ENCODE measurements at places on chromosomes 5 and 9.

- no peak for DNase-seq
Observed at GRCh38 chr9:87670572-87671264, 55.2 kb upstream of the CTSL start.

GRCh38 chr9:99142275-99142674, 37.4 kb downstream of the TGFBR1 start:
- DNase-seq = no peak

GRCh38 chr9:26657958-26658357, 234.6 kb downstream of the CAAP1 start:
- no peak for DNase-seq

GRCh38 chr5:149796030-149796429, 65.9 kb downstream of the PPARGC1B start:
- DNase-seq = no peak

DNA sequence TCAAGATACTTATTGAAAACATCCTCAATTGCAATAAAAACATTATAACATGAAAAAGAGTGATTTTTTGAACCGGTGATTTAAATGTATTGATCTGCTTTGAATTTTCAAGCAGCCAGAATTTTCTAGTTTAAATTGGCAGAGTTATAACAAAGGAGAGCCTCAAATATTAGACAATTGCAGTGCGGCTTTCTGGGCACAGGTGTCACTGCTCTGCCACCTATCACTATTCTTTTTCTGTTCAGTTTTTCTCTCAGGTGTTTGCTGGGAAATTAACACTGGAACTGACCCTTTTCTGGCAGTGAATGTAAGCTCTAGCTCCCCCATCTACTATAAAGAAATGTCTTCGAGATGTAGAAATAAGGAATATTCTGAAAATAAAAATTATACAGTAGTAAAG, 23.0 kb downstream of the ZBED3 start:
- no peak for DNase-seq

DNA sequence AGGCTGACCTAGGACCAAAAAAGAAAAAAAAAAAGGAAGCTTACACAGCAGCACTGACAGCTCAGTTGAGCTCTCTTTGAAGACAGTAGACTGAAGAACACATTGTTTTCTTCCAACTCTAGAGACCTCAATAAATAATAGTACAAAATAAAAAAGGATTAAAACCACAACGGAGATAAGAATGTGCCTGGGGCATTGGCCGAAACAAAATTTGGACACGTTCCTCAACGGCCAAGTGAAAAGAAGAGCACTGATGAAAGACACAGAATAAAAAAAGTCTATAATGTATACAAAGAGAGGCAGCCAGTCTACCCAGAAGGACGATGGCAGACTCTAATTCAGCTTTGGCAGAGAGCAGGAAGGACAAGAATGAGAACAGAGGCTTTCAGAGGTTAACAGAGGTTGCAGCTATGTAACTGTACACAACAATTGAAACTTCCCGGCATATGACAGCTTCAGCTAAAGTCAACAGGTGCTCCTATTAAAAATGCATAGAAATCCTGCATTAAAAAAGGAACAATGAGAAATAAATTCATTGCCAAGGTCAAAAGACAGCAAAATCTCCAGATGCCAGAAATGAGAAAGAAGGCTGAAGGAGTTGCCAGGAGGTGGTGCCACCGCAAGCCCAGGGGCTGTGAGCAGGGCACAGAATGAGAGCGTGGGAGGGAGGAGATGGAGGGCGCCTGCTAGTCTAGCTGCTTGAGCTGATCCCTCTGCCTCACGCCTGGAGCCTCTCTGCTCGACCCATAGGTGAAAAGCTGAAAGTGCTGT, 113.9 kb downstream of the DCP2 start:
- no peak for DNase-seq

DNA sequence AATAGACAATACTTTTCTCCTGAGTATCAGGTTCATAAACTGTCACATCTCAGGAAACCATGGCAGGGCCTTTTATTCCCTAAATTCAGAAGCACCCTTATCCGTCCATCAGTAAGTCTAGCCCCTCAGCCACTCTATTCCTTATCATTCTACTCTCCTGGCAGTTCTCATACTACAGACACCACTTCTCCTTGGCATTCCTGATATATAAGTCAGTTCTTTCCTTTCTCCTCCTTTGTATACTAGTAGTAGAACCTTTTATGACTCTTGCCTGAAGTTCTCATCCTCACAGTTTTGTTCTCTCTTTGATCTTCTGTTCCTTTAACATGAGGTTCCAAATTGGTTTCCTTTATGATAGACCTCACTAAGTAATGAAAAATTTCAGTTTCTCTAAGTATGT, 29.3 kb downstream of the GRAMD2B start:
- DNase-seq = no peak

- peak; percentile 7 for DNase-seq
Observed at GRCh38 chr5:40437452-40437861, 242.3 kb upstream of the PTGER4 start.

DNA sequence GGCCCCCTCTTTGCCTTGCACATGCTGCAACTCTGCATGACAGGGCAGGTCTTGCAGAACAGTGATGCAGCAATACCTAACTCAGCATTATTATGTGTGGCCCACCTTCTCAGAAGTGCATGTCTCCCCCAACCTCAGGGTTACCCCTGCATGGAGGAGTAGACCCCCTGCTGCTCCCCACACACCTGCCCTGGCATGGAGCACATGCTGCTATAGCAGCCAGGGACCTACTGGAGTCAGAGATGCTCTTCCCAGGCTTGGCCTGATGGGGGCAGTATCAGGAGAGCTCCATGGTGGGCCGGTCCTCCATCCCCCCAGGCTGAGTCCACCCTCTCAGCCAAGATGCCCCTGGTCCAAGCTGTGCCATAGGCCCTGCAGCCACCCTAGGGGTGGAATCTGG, 13.2 kb upstream of the BOD1 start:
- no peak for DNase-seq

DNA sequence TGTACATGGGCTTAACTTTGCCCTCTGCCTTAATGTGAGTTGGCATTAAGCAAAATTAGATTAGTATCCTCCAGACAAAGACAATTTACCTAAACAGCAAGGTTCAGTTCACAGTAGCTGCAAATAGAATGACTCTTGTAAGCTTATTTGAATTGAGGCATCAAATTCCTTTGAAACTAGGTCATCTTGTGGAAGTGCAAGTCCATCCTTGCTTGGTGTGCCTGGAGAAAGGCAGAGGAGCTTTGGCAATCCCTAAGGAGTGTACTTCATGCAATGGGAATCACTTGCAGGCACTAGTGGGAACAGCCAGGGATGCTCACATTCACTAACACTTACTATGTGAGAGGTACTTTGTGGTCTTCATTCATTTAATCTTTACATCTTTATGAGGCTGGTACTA, 118.3 kb downstream of the DRD1 start:
- peak; percentile 9 for DNase-seq

DNA sequence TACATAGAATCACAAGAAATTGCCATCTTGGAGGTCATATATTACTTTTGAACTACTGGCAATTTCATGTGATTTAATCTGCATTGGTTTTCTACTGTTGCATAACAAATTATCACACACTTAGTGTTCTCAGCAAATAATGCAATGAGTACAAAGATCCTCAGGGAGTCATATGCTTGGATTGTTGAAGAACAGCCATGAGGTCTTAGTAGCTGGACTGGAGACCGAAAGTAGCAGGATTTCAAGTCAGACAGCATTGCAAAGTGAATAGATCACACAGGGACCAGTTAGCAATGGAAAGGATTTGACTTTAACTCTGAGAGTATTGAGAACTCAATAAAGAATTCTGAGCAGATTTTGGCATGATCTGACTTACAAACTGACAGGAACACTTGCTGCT, 32.2 kb upstream of the FRMD3 start:
- no peak for DNase-seq

DNA sequence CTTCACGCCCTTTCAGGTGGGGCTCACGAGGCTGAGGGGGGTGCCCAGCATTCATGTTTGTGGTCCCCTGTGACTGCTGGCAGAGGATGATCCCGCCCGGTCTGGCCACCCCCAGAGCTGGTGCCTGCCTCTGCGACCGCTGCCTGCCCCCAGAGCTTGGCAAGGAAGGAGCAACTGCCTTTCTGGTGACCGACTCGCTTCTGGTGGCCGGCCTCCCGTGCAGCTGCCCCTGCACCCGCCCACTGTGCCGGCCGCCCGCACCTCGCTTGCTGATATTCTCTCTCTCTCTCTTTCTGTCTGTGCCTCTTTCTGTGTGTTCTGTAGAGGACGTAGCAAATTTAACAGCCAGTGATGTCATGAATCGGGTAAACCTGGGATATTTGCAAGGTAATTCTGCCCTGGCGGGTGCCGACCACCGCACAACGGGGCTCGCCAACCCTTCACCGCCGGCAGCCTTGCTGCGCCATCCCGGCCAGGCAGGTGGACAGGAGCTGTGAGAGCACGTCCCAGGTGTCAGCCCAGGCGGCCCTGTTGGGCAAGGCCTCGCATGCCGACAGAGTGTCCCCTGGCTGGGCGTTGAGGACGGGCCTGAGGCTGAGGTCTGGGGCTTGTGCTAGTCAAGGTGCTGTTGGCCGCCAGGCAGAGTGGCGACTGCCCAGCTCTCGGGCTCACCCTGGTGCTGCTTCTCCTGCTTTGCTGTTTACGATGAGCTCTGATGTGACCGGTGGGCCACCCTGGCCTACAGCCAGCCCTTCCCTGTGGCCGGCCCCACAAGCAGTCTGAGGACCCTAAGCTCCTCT, 86.0 kb downstream of the KCNT1 start:
- DNase-seq = no peak

DNA sequence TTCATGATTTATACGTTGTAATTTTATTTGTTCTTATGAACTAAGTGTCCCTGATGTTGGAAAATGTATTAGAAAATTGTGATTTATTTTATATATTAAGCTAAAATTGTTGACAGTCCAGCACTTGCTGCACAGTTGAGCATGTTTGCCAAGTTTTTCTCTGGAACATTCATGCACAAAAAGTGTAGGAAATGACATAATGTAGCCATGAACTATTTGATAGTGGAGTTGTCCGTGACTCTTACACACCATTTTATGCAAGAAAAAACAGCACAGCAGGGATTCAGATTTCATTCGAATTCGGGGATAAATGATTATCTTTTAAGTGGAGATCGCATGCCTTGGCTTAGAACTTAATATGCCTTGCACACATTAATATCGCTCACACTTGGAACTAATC, 708.6 kb upstream of the WWC1 start:
- DNase-seq = no peak

DNA sequence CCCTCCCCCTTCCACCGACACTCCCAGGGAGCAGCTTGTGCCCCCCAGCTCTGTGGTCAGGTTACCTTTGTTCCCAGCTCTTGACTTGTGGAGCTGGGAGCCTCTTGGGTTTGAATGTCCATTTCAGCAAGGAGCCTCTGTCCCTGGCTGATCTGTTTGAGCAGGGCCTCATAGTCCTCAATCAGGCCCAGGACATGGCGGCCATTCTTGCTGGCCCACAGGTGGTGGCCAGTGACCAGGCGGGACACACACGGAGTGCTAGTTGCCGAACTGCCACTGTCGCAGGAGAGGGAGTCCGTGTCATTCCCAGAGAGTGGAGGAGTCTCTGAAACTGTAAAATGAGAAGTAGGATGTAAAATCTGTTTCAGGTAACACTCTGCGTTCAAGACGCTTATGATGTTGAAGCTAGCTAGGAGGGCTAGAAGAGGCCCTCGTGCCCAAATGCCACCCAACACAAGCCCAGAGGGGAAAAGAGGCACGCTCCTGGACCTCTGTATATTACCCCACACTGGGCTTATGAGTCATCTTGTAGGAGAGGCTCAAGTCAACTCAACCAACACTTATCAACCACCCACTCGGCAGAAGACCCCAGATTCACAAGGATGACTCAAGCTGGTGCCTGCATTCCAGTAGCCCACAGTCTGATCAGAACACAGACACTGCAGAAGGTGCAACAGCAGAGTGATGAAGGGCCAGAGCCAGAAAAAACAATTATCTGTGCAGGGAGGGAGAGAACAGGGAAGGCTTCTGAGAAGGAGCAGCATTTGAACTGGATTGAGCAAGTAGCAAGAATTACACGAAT, 177.0 kb downstream of the CDK5RAP2 start:
- DNase-seq = peak; percentile 50

GRCh38 chr9:97853844-97854695, 1.0 kb downstream of the FOXE1 start:
- DNase-seq = no peak

DNA sequence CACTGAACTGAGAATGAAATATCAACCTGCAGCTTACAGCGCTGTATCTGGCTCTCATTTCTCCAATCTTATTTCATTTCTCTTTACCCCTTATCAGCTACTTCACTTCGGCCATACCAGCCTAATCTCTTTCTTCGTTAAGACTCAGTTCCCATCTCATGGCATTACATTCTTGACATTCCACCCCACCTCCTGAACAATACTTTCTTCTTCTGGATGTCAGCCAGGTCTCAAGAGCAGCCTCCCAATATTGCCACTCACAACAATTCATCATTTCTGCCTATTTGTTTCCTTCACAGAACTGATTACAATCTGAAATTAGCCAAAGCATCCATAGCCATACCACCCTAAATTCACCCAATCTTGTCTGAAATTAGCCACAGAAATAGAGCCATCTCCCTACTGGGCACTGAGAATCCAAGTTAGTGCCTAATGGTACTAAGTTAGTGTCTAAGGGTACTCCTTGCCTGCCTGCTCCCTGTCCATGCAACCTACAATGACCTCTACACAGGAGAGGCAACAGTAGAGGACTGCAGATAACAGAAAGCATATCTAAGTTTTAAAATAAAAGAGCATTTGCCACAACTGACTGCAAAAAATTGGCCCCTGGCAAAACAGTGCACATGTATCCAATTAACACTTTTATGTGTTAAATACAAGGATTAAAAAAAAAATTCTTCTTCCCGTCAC, 35.2 kb downstream of the SETX start:
- DNase-seq = no peak

GRCh38 chr9:703392-703791, 138.1 kb upstream of the DMRT1 start:
- DNase-seq = no peak

DNA sequence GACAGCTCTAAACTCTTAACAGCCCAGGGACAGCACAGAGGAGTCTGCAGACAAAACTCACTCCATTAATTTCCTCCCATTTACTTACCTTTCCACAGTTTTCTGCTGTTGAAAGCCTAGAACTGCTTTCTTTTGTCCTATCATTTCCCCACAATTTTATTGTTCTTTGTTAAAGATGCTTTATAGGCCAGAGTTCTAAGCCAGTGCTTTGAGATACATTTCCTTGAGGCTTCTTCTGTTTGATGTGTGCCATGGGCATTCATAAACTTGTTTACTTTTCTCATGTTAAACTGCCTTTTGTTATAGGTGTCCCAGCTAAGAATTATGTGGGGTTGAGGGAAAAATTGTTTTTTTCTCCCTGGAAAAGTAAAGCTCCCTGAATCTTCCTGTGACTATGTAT, 25.9 kb upstream of the SUB1 start:
- DNase-seq = no peak

GRCh38 chr5:90802474-90803317, 244.1 kb downstream of the ADGRV1 start:
- peak; percentile 43 for DNase-seq

GRCh38 chr5:68261169-68261568, 45.6 kb downstream of the PIK3R1 start:
- DNase-seq = no peak

Measured in SW480 (cell line).